Epithelial cell of umbilical artery (primary cell): ENCODE measurements at places on chromosomes 11 and 22. TPM values are rescaled to one million over a fixed set of nuclear protein-coding genes. Genes with fewer than 3 reads are reported as not detected.

VPREB1 gene
- total RNA-seq: not detected in 2 replicates

CWC15 gene
- 55.6 and 60.7 TPM in 2 replicates for total RNA-seq

PANX3 gene
- total RNA-seq: not detected in 2 replicates

ISX gene
- not detected in 2 replicates for total RNA-seq

CFAP300 gene
- total RNA-seq: 0.61 TPM in 1 of 2 replicates, not detected in the other

TMPRSS5 gene
- not detected in 2 replicates for total RNA-seq

TRPC6 gene
- under 0.01 TPM in 1 of 2 replicates, not detected in the other for total RNA-seq

KCNJ5 gene
- 0.30 TPM in 1 of 2 replicates, not detected in the other for total RNA-seq
